Stimulated activated CD8-positive, alpha-beta memory T cell treated with anti-CD3 and anti-CD28 coated beads, Interleukin-4, amount 100 ng/mL, for 1 hour (primary cell): ENCODE measurements at places on chromosomes 1 and 21.
A peak's percentile ranks its signal among the peaks of the same experiment; 100 is the strongest.

DNA sequence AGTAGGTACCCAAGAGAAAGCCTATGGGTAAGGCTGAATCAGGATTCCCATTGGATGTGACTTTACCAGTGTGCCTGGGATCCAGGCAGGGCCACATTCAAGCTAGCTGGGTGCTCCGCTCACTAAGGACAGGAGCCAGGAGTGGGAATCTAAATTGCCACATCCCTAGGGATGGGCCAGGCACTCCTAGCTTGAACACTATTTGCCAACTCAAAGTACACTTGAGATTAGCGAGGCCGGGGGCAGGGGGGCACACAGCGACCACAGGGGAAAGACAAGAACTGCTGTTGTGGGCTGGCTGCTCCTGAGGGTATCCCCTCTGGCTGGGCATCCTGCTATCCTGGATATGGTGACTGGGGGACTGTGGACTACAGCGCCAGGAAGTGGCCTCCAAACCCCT, 4.3 kb downstream of the SLC45A3 start:
- no peak for DNase-seq

- no peak for DNase-seq
Observed at GRCh38 chr1:216183454-216183853, 239.8 kb downstream of the USH2A start.

GRCh38 chr1:200161801-200162200, 134.3 kb downstream of the NR5A2 start:
- DNase-seq = no peak

DNA sequence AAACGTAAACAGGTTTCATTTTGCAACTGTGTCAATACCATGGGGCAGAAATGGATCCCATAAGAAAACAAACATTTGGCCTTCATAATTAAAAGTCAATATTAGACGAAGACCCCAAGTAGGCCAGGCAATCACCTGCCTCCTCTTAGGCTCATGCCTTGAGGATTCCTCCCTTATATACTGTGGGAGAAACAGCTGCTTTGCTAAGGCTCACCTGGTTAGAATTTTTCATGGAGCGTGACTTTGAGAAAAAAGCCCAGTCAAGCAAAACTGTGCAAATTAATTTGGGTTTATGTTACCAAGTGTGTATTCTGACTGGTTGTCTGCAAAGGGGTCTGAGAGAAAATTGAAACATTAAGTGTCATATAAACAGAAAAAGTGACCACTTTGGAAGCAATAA, 605.3 kb upstream of the USP24 start:
- no peak for DNase-seq

DNA sequence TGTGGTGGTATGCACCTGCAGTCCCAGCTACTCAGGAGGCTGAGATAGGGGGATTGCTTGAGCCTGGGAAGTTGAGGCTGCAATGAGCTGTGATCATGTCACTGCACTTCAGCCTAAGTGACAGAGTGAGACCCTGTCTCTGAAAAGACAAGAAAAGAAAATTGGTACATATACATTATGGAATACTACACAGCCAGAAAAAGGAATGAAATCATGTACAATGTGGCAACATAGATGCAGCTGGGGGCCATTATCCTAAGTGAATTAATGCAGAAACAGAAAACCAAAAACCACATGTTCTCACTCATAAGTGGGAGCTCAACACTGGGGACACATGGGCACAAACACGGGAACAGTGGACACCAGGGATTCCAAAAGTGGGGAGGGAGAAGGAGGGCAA, 7.1 kb upstream of the CFAP107 start:
- DNase-seq = no peak

DNA sequence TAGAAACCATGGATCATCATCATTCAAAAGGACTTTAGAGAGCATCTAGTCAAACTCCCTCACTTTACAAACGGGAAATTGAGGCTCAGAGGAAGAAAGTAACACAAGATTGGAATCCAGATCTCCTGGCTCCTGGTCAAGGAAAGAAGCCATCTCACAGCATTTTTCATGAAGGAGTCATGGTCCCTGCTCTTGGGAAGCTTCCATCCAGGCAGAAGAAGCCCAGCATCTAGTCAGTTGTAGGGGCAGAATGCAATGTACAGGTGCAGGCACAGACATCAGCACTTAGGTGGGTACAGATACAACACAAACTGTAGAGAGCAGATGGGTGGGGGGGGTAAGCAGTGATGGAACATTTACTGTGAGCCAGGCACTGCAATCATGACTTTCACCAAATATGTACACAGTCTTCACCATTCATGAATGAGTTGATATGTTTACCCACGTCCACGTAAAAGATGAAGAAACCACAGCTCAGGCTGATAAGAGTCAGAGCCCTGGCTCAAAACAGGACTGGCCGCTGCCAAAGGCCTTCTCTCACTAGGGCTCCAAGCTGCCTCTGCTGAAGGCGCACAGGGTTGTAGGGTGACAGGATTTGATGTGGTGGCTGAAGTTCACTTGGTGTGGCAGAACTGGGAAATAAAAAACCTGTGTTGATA, 44.0 kb downstream of the OPTC start:
- DNase-seq = no peak

- no peak for DNase-seq
Observed at GRCh38 chr1:2447276-2448097, 28.6 kb upstream of the PLCH2 start.

- DNase-seq = no peak
Observed at GRCh38 chr21:45160198-45160597, 85.8 kb downstream of the ADARB1 start.

- no peak for DNase-seq
Observed at GRCh38 chr1:247936415-247936814, 11.7 kb downstream of the OR2AJ1 start.

DNA sequence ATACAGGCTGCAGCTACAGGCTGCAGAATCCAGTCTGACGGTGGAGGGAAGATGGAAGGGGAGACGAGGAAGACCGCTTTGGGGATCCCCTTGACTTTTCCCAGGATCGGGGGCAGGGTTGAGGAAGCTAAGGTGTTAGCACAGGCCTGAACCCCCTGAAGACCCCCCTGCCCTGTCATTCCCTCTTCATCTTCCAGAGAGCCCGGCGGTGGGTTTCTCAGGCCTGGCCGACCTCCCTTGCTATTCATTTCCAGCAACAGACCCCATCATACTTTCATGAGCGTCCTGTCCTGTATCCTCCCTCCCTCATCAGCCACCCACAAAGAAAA, 112.0 kb downstream of the PGBD5 start:
- DNase-seq = no peak

- DNase-seq = no peak
Observed at GRCh38 chr21:31671931-31672330, 12.4 kb downstream of the SOD1 start.

- peak; percentile 27 for DNase-seq
Observed at GRCh38 chr1:101288491-101288944, 51.7 kb downstream of the S1PR1 start.

DNA sequence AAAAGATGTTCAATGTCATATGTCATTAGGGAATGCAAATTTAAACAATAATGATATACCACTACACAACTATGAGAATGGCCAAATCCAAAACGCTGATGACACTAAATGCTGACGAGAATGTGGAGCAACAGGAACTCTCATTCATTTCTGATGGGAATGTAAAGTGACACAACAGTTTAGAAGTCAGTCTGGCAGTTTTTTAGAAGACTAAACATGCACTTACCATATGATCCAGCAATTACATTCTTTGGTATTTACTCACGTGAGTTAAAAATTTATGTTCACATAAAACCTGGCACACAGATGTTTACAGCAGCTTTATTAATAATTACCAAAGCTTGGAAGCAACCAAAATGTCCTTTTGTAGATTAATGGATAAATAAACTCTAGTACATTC, 110.4 kb upstream of the C1orf21 start:
- DNase-seq = no peak

- DNase-seq = no peak
Observed at GRCh38 chr1:223645903-223646302, 19.6 kb downstream of the CAPN8 start.

DNA sequence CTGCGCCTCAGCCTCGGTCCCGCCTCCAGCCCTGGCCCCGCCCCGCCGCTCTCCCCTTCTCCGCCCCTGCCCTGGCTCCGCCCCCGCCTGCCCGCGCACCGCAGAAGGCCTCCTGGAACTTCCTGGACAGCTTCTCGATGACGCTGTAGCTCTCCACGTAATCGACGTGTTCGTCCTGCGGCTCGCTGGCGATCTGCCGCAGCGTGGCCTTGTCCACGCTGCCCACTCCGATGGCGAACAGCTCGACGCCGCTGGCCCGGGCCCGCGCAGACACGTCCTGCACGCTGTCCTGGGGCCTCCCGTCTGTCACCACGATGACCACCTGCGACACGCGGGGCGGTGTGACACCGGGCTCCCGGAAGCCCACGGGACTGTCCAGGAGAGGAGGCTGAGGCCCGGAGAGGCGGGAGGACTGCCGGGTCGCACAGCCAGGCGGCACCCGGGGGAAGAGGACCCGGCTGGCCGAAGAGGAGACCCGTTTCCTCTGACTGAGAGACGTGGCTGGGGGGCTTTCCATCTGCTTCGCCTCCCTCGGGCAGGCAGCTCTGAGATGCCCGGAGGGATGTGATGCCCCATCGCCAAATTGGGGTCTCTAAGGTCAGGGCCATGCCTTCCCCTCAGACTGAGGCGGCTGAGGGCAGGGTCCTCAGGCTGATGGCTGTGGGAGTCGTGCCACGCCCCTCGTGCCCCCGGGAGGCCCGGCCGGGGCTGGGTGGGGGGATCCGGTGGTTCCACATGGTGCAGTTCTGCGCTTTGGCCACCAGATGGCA, 4.6 kb downstream of the MATN1 start:
- DNase-seq = peak; percentile 69

DNA sequence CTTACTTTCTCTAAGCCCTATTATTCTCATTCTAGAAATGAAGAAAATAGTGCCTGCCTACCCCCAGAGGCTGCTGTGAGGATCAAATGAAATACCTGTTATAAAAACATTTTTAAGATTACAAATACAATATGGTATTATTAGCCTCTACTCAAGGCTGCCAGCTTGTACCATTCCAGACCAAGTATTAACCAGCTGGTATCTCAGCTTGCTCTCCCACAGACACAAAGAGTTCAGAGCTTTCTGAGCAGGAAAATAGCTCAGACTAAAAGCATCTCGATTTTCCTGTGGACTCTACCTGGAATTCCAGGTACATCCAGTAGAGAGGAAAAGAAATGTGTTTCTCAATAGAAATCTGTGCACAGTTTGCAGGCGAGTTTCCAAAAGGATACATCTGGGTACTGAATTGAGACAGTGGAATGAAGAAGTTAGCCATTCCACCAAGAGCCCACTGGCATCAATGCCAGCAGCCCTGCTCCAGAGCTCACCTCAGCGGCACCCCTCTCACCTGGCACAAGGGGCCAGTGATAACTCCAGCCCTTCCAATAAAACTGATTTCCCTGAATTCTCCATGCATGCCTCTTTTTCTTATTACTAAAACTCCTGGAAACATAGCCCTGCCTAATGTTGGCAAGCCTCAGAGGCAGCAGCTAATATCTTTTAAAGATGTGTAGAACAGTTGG, 31.0 kb downstream of the TGFBR3 start:
- DNase-seq = no peak

- DNase-seq = no peak
Observed at GRCh38 chr1:203663821-203664220, 37.2 kb downstream of the ATP2B4 start.

DNA sequence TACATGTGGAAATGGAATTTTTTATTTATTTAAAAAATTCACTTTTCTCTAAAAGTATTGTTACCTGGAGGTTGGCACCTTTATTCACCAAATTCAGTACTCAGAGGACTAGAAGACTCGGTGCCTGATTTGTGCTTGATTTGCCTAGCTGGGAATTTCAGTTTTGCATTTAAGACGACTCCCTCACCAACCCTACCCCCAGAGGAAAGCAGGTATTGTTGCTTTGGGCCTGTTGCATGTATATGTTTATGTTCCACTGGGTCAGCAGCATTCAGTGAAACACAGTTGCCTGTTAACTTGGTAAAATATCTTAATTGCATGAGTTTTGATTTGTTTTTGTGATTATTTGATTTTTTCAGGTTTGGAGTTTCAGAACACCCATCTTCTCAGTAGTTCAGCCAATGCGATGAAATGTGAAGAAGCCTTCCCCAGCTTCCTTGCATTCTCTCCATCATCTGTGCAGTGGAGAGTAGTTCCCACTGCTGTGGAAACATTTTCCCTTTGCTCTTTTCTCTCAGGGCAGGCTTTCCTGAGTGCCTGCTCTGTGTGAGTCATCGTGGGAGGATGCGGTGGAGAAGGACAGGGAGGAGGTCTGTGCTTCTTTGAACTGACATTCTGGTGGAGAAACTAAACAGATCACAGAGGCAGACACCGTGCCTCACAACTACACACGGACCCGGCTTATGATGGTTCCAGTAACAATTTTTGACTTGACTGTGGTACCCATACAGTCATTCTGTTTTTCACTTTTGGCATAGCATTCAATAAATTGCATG, 6.4 kb downstream of the ADARB1 start:
- DNase-seq = no peak

- DNase-seq = no peak
Observed at GRCh38 chr21:46081862-46082712, 15.8 kb upstream of the COL6A2 start.

- no peak for DNase-seq
Observed at GRCh38 chr1:45545019-45545493, 5.6 kb upstream of the AKR1A1 start.

- DNase-seq = no peak
Observed at GRCh38 chr1:241979926-241980325, 19.0 kb downstream of the MAP1LC3C start.

- DNase-seq = no peak
Observed at GRCh38 chr1:165034136-165034809, 322.2 kb downstream of the LMX1A start.

DNA sequence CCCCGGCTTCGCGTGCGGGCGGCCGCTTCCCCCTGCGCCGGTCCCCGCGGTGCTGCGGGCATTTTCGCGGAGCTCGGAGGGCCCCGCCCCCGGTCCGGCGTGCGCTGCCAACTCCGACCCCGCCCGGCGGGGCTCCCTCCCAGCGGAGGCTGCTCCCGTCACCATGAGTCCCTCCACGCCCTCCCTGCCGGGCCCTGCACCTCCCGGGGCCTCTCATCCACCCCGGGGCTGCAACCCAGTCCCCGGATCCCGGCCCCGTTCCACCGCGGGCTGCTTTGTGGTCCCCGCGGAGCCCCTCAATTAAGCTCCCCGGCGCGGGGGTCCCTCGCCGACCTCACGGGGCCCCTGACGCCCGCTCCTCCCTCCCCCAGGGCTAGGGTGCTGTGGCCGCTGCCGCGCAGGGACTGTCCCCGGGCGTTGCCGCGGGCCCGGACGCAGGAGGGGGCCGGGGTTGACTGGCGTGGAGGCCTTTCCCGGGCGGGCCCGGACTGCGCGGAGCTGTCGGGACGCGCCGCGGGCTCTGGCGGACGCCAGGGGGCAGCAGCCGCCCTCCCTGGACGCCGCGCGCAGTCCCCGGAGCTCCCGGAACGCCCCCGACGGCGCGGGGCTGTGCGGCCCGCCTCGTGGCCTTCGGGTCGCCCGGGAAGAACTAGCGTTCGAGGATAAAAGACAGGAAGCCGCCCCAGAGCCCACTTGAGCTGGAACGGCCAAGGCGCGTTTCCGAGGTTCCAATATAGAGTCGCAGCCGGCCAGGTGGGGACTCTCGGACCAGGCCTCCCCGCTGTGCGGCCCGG, 159.2 kb downstream of the RUNX1 start:
- peak; percentile 40 for DNase-seq

GRCh38 chr1:41809692-41810091, 109.0 kb downstream of the HIVEP3 start:
- DNase-seq = no peak

GRCh38 chr1:43205671-43206070, 33.5 kb downstream of the CFAP57 start:
- DNase-seq = no peak

GRCh38 chr1:94092210-94092613, 28.7 kb downstream of the ABCA4 start:
- no peak for DNase-seq
